ENCODE measurements at places on chromosomes 12 and 14.

DNA sequence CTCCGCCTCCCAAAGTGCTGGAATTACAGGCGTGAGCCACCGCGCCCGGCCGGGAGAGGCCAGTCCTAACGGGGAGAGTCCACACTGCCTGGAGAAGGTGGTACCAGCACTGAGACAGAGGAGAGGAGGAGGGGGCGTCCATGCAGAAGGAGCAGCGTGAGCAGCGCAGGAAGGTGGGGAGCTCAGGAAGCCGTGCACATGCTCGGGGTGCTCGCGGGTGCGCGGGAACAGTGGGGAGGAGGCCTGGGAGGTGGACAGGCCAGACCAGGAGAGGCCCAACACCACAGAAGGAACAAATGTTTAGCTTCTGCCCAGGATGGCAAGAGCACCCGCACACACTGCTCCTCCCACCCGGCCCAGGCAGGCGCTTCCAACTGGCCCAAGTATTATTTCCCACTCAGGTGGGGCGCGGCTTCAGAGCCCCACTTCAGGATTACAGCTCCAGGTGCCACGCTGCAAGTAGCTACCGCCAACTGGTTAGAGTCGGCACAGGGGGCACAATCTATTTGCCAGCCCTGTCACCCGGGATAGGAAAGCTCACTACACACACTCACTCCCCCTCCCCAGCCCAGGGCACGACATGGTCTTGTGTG lies 80.8 kb upstream of the BCL11B start:
- no peak for DNase-seq

DNA sequence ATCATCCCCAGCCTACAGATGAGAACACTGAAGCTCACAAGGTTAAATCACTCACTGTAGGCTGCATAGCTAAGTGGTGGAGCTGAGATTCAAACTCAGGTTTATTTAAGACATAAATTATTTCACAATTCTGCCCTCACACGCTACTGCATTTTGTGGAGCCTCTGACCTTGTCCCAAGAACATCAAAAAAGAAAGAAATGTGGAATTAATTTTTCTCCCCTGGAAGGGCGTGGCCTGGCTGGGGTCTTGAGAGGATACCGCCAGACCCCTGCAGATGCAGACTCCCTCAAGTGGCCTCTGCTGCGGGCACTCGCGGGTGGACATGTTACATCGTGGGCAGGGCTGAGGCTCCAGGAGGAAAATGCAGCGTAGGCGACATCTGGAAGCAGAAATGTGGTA lies 40.6 kb downstream of the LTBP2 start:
- DNase-seq: peak; percentile 59

- no peak for DNase-seq
Measured at GRCh38 chr12:44779766-44780165, 96.3 kb downstream of the NELL2 start.

- DNase-seq: no peak
Measured at GRCh38 chr12:40011775-40012129, 94.1 kb downstream of the SLC2A13 start.

GRCh38 chr14:24130380-24130716 lies at the start of gene FITM1:
TSS of gene FITM1 (plus strand) at chr14:24130659. CDS start at chr14:24131564, 905 bp downstream.
- DNase-seq: no peak

DNA sequence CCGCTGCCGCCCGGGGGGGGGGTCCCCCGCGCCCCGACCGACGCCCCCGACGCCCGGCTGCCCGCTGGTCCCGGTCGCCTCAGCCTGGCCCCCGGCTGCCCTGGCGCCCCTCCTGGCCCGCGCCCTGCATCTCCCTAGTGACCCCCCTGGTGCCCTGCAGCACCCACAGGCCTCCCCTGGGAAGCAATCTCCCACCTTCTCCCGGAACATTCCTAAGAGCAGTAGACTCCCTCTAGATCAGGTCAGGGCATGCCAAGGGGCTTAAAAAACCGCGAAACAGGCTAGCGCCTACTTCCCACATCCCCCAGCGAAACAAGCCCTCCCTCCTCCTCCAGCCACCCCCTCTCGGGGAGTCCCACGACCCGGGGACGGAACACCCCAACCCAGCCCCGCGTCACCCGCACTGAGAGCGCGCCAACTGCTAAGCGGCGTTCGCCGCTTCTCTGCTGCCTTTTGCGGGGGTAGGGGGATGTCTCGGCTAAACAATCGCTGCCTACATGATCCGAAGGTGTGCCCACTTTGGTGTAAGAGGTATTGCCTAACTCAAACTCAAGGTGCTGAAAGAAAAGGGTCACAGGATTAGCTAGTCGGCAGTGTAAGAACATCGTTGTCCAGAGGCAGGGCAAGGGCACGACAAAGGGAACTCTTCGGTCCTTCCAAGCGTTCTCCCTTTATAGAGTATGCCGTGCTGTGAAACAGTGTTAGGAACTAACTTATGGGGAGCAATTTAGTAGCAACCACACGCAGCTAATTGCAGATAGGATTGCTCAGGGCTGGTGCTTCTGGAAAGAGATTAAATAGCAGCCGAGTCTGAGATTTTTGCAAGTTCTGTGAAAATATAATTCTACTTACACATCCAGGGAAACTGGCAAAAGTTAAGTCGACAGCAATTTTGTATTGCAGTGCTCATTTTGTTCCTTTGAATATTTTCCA lies 619 bp upstream of the NTN4 start:
- DNase-seq: peak; percentile 46

Measured in left cardiac atrium (tissue), 4 donors.